ENCODE measurements at places on chromosomes 1 and 21.

- no peak for DNase-seq
Observed at GRCh38 chr1:244800821-244801220, 34.6 kb upstream of the COX20 start.

GRCh38 chr1:19892129-19892528 is 9.9 kb downstream of the OTUD3 start:
- DNase-seq, result no peak

GRCh38 chr1:46568461-46568891 is 17.0 kb upstream of the KNCN start:
- DNase-seq, result no peak

DNA sequence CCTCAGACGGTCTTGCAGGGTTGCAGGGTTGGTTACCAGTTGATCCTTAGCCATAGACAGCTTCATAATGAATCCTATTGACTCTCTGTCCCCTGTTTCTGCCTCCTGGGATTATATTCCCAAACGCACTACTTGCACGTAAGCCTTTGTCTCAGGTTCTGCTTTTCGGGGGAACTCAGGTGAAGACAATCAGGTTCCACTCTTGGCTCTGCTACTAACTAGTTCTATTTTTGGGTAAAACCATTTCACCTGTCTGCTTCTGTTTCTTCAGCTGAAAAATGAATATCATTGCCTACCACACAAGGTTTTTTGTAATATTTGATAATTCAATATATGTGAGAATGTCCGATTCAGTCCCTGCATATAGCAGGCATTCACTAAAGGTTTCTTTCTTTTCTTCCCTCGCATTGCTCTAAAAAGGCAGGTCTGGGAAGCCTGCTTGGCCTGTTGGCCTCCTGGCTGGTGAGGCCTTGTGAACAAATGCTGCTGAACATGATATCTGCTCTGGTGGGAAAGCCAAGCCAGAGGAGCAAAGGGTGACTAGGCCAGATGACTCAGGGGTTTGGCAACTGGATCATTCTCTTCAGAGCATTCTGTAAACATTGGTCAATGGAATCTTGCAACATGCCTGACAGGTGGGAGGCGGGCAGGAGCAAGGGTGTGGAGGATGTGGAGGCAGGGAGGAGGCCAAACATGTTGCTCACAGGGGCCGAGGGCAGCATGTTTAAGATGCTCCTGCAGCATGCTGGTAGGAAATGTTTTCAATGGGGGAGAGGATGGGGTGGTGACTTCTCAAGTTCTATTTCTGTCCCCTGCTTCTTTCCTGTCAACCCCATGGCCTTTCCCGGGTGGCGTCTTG is 23.8 kb downstream of the IER5 start:
- DNase-seq, result no peak

GRCh38 chr1:228284148-228284495 is 76.3 kb downstream of the OBSCN start:
- no peak for DNase-seq

DNA sequence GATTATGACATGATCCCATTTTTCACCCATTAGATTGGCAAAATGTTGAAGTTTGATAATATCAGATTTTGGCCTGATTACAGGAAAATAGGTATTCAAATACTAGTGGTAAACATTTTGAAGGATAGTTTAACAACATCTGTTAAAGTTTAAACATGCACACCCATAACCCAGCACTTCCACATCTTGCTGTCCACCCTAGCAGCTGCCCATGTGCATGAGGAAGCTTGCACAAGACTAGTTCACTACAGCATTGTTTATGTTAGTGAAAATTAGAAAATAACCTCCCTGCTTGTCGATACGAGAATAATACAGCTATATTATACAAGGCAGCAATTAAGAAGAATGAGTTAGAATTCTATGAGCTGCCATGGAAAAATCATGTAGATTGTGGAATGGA is 127.6 kb downstream of the C1orf21 start:
- no peak for DNase-seq

GRCh38 chr1:18496497-18497235 is 15.9 kb downstream of the KLHDC7A start:
- no peak for DNase-seq

DNA sequence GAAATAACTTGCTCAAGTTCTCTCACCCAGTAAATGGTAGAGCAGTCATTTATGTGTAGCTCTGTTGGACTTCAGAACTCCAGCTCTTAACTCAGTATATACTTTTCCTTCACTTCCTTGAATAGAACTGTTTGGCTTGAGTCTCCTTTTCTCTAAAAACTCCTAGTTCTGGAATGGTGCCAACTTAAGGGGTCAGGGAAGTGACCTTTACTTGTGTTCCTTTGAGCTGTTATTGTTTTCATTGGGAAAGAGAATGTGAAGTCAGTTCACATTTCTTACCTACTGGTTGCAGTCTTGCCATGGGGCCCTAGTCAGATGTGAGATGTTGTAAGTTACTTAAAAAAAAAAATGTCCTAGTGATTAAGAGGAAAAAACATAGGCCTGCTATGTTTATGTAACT is 77.0 kb upstream of the MACF1 start:
- no peak for DNase-seq

DNA sequence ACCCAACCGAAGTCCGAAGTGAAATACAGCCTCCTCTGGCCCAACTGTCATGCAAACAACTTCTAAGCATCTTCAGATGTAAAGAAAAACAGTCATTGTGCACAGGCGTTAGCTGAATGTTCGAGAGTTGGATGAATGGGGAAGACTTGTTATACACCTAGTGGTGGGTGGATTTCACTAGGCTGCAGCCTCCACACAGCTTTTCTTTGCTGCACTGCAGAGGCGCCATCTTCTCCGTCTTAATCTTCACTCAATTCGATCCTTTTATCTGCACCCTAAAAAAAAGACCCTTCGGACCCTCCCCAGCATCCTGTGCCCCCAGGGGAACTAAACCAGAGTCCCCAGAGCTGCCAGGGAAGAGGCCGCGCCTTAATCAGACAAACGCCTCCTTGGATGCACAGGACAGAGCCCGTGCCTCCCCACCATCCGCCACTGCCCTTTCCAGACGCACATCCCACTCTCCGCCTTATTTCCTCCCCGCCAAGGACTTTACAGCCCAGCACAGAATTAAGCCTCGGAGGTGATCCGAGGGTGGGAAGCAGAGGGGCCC is 1.4 kb downstream of the APP start:
- peak; percentile 81 for DNase-seq

GRCh38 chr1:53121319-53122172 is 20.9 kb downstream of the SLC1A7 start:
- DNase-seq, result peak; percentile 86

GRCh38 chr1:174800216-174800851 is 199.4 kb upstream of the CACYBP start:
- DNase-seq, result peak; percentile 57

DNA sequence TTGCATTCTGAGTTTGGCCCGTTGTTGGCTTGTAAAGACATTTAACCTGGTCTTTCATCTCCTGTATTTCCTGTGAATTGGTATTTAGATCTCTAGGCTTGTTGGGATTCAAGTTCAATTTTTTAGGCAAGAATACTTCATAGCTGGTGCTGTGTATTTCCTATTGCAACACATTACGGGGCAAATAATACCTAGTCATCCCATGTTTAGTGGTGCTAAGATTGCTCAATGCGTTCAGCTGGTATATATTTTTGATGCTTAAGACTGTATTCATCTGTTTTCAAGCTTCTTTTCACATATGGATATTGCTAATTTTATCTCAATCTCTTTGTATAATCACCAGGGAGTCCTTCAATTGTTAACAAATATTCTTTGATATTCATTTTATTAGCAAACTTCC is 87.5 kb upstream of the ZBTB18 start:
- DNase-seq, result no peak

GRCh38 chr1:161440312-161440894 is 64.9 kb upstream of the FCGR2A start:
- peak; percentile 79 for DNase-seq

DNA sequence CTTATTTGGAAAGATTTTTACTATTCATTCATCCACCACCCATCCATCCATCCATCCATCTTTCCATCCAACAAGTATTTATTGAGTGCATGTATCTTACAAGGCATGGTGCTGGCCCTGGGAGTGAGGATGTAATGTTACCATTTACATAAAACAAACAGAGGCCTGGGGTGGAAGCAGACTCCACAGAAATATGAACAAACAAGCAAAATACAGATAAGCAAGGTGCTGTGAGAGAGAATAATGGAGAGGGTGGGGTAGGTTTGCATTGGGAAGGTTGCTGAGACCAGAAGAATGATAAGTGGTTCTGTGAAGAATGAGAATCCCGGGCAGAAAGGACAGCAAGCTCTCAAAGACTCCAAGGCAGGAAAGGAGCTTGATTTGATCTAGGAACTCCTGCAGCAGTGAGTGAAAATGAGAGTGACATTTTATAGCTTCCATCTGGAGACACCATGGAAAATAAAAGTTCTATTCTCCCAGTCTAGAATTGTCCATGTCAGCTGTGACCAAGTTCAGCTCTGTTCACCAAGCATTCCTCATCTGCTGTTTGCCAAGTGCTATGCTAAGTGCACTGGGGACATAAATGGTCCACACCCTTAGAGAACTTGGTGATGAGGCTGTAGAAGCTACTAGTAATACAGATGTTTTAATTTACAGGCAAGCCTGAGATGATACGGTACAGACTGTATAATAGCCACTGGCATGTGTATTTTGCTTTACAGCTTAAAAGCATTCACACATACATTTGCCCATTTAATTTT is 75.3 kb downstream of the PEX14 start:
- DNase-seq, result no peak

DNA sequence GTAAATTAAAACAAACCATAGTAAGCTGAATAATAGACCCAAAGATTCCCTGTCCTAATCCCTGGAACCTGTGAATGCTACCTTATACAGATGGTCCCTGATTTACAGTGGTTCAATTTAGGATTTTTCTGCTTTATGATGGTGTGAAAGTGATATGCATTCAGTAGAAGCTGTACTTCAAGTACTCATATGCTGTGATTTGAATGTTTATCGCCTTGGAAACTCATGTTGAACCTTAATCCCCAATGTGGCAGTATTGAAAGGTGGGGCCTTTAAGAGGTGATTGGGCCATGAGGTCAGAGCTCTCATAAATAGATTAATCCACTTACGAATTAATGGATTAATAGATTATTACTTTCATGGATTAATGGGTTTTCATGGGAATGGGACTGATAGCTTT is 10.6 kb upstream of the RRP15 start:
- DNase-seq, result no peak

DNA sequence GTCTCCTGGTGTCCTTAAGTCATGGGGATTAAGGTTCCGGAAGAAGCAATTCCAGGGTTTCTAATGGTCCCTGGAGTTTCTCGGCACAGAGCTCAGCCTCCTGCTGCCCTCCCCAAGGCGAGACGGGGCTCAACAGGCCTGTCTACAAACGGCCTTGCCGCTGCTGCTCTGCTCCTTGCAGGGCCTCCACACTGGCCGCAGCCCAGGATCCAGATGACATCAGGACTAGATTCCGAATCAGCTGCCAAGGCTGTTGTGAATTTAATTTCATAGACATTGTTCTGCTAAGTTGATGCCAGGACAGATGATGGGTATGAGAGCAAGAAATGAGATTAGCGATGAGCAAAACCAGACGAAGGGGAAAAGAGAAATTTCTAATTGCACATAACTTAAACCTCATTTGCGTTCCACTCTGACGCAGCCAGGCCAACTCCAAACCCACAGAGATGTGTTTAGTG is 103.6 kb upstream of the BACE2 start:
- DNase-seq, result peak; percentile 83

- no peak for DNase-seq
Observed at GRCh38 chr21:38979271-38980121, 173.8 kb downstream of the ETS2 start.

GRCh38 chr1:214192825-214193643 is 87.9 kb upstream of the SMYD2 start:
- DNase-seq, result no peak

DNA sequence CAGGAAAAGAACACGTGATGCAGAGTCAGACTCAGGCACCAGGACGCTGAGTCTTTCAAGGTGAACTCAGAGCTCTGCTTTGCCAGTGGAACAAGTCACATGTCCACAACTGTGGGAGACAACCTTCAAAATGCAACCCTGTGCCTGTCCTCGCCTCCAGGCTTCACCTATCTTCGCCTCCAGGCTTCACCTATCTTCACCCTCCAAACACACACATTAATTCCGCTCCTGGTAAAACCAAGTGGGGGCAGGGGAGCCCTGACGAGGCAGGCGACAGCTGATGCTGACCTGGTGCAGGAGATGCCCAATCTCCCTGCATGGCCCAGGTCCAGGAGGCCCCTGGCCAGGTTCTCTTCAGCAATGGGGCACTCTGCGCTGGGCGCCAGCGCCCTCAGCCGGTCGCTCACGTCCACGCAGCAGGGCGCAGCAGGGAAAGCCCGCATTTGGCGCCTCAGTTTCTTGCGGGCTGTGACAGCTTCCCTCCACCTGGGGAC is 28.0 kb upstream of the LSS start:
- DNase-seq, result no peak

DNA sequence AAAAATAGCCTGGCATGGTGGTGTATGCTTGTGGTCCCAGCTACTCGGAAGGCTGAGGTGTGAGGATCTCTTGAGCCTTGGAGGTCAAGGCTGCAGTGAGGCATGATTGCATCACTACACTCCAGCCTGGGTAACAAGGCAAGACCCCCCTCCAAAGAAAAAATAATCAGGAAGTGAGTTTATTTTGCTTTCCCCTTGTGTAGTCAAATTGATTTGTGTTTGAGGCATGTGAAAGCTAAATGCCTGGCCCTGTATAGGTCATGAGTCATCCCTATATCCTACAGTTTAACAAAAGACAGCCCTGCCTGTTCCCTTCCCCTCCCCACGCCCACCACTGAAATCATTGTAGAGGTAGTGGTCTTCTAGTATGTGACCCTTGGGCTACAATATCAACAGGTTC is 241.4 kb upstream of the JUN start:
- no peak for DNase-seq

GRCh38 chr1:88877382-88877825 is 14.0 kb downstream of the GTF2B start:
- DNase-seq, result no peak

DNA sequence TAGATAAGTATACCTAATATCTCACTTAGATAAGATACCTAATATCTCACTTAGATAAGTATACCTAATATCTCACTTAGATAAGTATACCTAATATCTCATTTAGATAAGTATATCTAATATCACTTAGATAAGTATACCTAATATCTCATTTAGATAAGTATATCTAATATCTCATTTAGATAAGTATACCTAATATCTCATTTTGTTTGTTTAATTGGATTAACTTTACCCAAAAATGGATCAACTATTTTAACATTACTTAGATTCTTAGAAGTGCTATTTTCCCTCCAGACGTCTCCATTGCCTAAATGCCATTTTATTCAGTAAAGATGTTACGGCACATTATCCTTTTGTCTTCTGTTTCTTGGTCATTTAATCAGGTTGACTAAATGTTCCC is 346.4 kb downstream of the CHRM3 start:
- DNase-seq, result no peak

Measured in right forelimb (tissue), 1 donor.